Endothelial cell of umbilical vein (primary cell): ENCODE measurements at places on chromosomes 12 and 14. TPM values are rescaled to one million over a fixed set of nuclear protein-coding genes. Genes with fewer than 3 reads are reported as not detected.

Gene SLC38A4
- polyA plus RNA-seq: 0.19 and 0.36 TPM in 2 replicates

Gene TMEM121
- 7.7 and 13.1 TPM in 2 replicates for polyA plus RNA-seq

Gene SSPN
- 0.75 and 1.3 TPM in 2 replicates for polyA plus RNA-seq

GRCh38 chr12:92977326-92977725, 48.2 kb upstream of the EEA1 start:
- no peaks in the 10 kb centered on the region for H3K27me3 ChIP-seq
- DNase-seq: no peak
- H3K27ac ChIP-seq: no peak overlapping the region
- H3K36me3 ChIP-seq: no peaks in the 10 kb centered on the region
- no peaks in the 10 kb centered on the region for H3K4me1 ChIP-seq

GRCh38 chr12:12333407-12334366, 16.4 kb downstream of the MANSC1 start:
- H3K4me1 ChIP-seq: peaks cover 40% of the 10 kb centered on the region
- no peak overlapping the region for H3K27ac ChIP-seq
- peak; percentile 88 for DNase-seq
- no peak overlapping the region for H3K4me3 ChIP-seq
- peaks cover 2% of the 10 kb centered on the region for H3K36me3 ChIP-seq

- no peak overlapping the region for H3K4me3 ChIP-seq
- no peak for DNase-seq
- H3K4me1 ChIP-seq: no peaks in the 10 kb centered on the region
- H3K27me3 ChIP-seq: no peaks in the 10 kb centered on the region
- H3K36me3 ChIP-seq: no peaks in the 10 kb centered on the region
Measured at GRCh38 chr12:67621112-67621511, 27.4 kb upstream of the DYRK2 start.

DNA sequence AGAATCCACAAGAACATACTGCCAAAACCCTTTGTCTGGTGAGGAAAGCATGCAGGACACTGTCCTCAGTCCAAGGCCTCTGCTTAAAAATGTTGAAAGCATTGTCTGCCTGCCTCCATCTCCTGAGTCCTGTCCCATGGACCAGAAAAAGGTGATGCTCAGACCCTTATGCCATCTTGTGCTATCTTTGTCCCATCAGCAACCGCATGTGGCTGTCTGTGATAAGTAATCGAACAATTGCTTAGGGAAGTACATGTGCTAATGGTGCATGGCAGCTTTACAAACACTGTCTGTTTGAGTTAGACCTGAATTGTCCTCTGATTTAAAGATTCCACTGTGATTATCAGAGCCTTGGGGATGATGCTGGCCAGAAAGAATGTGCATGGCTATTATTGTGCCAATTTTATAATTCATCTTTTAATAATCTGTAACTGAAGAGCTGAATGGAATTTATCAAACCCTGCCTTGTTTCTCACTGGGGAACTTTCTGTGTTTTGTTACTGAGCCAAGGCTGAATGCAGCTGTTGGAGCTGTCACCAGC, 177.5 kb downstream of the DACT1 start:
- H3K27me3 ChIP-seq: peaks cover 5% of the 10 kb centered on the region
- no peak overlapping the region for H3K4me3 ChIP-seq
- H3K27ac ChIP-seq: no peak overlapping the region
- DNase-seq: no peak
- H3K36me3 ChIP-seq: no peaks in the 10 kb centered on the region
